ENCODE measurements at places on chromosomes 2 and 18.

DNA sequence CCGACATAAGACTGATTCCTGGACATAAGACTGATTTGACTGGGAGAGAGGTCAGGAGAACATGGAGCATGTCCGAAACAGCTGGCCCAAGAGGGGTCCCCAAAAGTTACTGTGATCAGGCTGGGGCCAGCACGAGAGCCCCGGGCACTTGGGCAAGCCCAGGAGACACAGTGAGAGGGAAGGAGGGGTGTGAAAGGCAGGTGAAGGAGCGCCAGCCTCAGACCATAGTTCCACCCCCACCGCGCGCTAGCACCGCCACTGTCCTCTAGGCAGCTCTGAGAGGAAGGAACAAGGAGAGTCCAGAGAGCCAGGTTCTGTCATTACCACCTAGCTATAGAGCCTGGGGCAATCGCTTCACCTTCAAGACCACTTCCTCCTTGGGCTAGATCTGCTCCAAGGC is 78.2 kb upstream of the DAPL1 start:
- no peak for DNase-seq

DNA sequence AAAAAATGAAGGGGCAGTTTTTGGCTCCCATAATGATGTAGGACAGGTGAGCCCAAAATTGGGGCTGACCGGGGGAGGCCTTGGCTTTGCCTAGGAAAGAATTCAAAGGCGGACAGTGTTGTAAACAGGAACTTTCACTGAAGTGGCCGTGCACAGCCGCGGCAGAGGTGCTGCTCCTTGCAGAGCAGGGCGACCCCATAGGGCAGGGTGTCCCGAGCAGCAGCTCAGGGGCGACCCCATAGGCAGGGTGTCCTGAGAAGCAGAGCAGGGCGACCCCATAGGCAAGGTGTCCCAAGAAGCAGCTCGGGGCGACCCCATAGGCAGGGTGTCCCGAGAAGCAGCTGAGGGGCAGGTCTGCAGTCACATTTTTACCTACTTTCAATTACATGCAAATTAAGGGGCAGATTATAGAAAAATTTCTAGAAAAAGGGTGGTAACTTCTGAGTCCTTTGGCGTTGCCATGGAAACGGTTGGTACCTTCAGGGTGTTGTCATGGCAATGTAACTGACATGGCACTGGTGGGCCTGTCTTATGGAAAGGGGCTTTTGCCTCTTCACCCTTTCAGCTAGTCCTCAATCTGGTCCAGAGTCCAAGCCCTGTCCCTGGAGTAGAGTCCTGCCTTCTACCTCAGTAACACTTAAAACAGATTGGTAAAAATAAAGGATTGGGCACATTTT is 134.5 kb downstream of the FBXO15 start:
- no peak for DNase-seq

DNA sequence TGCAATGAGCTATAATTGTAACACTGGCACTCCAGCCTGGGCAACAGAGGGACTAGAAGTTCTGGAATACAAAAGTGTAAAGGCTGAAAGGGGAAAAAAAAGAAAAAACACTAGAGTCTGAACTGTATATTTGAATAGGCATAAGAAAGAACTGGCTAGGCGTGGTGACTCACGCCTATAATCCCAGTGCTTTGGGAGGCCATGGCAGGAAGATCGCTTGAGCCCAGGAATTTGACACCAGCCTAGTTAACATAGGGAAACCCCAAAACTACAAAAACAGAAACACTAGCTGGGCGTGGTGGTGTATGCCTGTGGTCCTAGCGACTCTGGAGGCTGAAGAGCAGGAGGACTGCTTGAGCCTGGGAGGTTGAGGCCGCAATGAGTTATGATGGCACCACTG is 70.6 kb downstream of the SAP130 start:
- no peak for DNase-seq

- DNase-seq: no peak
Observed at GRCh38 chr2:233422050-233422639, 67.9 kb downstream of the DGKD start.

DNA sequence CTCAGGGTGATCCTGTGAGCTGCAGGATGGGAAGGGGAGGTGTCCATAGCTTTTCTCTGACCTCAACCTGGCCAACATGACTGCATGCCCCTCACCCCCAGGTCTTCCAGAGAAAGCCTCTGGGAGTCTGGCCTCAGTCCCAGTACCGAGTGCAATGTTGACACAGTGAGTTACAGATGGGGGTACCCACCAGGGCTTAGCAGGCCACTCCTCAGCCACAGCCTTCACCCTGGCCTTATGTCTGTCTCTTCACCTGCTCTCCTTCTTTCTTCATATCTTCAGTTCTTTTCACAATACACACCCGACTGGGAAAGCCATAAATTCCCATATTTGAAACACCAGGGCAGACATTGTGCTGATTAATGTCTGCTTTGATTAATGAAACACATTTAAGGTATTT is 33.5 kb downstream of the AOX1 start:
- DNase-seq: no peak

GRCh38 chr18:36448384-36449290 is 151.1 kb downstream of the FHOD3 start:
- no peak for DNase-seq

GRCh38 chr18:48835119-48835518 is 115.6 kb downstream of the SMAD7 start:
- DNase-seq: no peak

- peak; percentile 64 for DNase-seq
Observed at GRCh38 chr2:226915846-226916360, 80.0 kb downstream of the RHBDD1 start.

DNA sequence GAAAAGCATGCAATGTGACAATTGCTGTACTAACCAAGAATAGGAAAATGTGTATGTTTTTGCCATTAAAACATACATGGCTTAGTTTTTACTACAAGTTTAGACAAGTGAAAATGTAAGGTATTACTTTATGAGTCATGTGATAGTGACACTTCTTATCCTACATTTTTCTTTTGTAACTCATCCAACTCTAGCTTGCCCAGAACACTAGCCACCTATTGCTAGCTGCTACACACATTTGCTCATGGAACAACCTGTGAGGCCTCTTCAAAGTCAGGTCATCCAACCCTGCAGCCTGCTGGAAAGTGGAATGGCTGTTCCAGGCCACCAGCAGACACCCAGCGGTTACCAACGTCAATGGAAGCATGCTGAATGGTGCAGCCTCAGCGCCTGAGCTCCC is 1043.9 kb downstream of the TMEM182 start:
- no peak for DNase-seq
